ENCODE measurements at places on chromosomes 3 and 15.

DNA sequence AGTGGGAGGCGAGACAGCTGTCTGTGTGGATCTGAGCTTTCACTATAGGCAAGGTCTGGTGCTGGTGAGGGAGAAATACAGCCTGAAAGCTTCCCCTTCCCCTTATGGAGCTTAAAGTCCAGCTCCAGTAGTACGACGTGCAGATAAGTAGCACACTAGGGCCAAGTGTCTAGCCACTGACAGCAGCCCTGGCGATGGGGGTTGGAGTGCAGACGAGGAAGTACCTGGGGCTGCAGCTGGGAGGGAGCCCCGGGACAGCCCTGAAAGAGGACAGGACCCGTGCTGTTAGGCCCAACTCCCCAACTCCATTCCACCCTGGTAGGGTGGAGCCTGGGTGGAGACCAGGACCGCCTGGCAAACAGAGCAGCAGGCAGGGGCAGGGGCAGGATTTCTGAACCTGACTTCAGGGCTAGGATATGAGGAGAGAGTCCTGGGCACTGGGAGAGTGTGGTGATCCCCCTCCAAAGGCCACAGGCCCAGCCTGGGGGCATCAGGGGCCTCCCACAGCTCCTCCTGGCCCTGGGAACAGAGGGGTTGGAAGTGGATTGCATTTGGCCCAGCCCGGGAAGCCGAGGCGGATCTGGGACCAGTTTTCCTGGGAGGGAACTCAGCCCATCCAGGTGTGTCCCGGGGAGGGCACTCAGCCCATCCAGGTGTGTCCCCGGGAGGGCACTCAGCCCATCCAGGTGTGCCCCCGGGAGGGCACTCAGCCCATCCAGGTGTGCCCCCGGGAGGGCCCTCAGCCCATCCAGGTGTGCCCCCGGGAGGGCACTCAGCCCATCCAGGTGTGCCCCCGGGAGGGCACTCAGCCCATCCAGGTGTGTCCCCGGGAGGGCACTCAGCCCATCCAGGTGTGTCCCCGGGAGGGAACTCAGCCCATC, 42.8 kb downstream of the BDH1 start:
- DNase-seq, result no peak

DNA sequence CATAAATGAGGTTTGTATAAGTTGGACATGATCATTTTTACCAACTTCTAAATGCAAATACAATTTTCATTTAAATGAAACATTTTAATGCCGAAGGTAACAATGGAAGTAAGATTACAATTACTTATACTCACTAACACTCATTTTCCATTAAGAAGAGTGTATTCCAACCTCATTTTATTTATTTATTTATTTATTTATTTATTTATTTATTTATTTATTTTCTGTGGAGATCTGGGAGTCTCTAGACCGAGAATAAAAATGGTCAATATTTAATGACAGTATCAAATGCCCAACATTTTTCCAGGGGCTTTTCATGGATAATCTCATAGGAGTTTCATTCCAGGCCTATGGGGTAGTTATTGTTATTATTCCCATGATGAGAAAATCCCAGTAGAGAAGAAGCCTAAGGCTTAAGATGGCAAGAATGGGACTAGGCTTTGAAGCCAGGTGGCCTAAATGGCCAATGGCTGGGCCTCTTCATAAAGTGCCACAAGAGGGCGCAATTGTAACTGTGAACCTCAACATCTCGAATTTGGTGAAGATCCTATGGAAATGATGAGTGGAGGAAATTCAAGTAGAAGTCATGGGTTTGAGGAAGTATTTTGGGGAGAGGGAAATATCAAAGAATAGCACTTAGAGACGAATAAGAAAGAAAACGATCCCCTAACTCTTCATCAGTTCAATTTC, 21.3 kb downstream of the VGLL3 start:
- DNase-seq, result peak; percentile 40

DNA sequence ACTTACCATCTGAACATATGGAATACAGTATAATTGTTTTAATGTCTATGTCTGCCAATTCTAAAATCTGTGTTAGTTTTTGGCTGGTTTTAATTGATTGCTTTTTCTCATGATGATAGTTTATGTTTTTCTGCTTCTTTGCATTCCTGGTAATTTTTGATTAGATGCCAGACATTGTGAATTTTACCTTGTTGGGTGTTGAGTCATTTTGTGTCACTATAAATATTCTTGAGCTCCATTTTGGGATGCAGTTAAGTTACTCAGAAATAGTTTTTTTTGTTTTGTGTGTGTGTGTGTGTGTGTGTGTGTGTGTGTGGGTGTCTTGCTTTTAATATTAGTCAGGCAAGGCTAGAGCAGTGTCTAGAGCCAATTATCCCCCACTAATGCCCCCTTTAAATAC, 818.8 kb upstream of the NR2F2 start:
- no peak for DNase-seq

DNA sequence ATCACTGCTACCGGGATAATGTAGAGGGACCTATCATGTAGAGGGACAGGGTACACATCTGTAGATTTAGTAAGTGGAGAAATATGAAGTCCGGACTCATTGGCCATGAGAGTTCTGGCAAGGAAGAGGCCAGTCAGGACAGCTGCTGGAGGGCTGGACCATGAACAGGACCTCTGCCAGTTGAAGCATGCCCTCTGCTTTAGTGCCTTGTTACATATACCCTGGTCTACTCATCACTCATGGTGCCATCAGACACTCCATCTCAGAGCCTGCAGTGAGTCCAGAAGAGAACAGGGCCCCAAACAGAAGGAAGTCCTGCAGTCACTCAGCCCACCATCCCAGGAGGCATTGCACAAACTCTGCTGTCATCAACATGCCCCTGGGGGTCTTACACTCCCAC, 54.7 kb upstream of the CA12 start:
- DNase-seq, result no peak
